ENCODE measurements at places on chromosomes 3 and 15.
A peak's percentile ranks its signal among the peaks of the same experiment; 100 is the strongest.

- no peak for DNase-seq
Measured at GRCh38 chr15:49339656-49340055, 83.4 kb upstream of the FGF7 start.

GRCh38 chr3:122312826-122313225 is 12.2 kb upstream of the CSTA start:
- DNase-seq = no peak

GRCh38 chr3:112794622-112795172 is 52.0 kb downstream of the CD200R1L start:
- DNase-seq = no peak

DNA sequence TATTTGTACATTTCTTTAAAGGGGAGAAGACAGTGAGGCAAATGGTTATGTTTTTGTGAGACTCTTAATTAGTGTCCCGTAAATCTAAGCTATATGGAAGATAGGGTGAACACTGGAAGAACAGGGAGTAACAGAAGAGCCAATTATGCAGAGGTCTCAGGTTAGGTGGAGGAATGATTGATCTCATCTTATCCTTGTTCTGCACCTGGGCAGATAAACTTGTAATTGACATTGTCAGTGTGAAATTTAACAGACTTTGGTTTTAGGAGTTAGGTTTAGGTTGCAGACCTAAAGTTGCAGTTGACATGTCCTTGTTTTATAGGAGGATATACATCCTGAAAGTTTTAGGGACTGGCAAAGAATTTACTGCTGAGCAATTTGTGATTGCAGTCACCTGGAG is 3.1 kb upstream of the TWF2 start:
- no peak for DNase-seq

GRCh38 chr15:89419370-89419984 is 76.9 kb downstream of the RHCG start:
- no peak for DNase-seq

DNA sequence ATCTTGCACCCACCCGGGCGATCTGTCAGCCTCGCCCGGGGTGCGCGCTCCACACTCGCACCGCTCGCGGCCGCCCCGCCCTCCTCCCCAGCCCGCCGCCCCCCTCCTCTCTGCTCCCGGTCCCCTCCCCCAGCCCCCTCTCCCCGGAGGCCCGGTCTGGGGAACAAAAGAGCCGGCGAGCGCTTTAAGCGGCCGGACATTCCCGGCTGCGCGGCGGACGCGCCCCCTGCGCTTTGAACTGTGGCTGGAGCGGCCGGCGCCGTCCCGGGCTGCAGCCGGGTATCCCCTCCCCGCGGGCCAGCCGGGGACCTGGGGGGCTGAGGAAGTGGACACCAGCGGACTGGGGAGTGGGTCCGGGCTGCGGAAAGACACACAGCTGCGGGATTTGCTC is at the start of gene IGDCC3:
IGDCC3 (minus strand) TSS at position 27 of the 391 bp plus-strand sequence. CDS start 214 bp downstream, outside the sequence.
- DNase-seq = no peak

DNA sequence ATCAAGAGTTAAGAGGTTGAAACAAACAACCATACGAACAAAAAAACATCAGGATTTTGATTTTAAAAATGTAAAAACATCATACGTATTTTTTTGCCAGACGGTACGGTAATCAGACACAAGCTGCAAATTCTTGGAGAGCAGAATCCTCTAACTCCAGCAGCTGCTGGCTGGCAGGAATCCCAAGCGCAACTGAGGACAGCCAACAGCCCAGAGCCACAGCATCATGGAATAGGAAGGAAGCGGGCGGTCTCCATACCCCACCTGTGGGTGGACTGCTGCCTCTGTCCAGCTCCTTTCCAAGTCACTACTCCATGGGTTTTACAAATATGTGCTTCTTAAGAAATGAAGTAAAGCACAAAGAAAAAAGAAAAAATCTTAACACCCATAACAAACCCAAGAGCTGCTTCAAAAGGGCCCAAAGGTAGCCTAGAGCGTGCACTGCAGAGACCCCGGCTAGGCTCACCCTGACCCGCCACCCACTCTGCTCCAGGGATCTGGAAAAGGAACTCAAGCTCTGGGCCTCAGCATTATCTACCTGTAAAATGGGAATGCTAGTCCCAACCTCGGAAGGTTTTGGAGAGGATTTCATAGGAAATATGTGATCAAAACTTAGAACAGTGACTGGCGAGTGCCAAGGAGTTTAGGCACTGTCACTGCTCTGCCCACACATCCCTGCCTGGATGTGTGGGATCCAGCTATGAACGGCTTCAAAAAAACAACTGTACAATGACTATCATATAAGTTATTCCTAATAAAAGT is 33.4 kb downstream of the ZXDC start:
- DNase-seq = no peak

GRCh38 chr15:60442763-60443162 is 36.2 kb downstream of the ICE2 start:
- no peak for DNase-seq

- DNase-seq = peak; percentile 18
Measured at GRCh38 chr15:87477737-87478686, 778.5 kb downstream of the NTRK3 start.

DNA sequence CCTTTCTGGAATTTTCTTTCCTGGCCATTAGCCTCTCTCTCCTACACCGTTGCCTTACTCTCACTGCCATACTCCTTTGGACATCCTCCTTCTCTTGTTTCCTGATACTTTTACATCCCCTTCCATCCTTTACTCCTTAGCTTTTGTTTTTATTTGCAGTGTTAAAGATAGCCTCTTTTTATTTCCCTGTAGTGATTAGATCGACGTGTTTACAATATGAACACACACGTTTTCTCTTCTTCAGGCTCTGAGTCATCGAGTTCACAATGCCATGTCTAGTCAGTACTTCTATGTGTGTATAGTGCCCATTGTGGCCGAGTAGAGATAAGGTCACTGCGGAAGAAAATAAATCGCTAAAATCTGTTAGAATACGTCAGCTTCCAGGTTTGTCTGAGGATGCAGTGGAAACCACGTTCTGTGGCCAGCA is 208.5 kb downstream of the LPP start:
- DNase-seq = no peak

DNA sequence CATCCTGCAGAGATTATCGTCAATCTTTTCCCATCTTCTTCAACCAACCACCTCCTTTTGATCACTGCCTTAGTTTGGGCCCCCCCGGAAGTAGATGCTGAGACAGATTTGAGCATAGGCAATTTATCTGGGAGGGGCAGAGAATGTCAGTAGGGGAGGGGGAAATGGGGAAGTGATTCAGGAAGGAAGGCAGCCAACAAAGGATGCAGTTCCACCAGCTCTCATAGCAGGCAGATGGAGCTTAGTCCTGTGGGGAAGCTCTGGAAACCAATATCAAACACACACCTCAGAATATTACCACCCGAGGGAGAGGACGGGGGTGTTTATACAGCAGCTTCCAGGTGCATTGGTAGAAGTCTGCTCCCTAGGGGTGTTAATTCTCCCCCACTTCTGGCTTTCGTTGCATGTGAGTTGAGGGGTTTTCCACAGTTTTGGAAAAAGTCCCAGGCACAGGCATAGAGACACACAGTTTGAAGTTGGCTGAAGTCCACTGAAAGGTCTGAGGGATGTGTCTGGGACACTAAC is 91.5 kb upstream of the TNFAIP8L3 start:
- no peak for DNase-seq

- DNase-seq = no peak
Measured at GRCh38 chr3:115160295-115160694, 13.2 kb upstream of the ZBTB20 start.

DNA sequence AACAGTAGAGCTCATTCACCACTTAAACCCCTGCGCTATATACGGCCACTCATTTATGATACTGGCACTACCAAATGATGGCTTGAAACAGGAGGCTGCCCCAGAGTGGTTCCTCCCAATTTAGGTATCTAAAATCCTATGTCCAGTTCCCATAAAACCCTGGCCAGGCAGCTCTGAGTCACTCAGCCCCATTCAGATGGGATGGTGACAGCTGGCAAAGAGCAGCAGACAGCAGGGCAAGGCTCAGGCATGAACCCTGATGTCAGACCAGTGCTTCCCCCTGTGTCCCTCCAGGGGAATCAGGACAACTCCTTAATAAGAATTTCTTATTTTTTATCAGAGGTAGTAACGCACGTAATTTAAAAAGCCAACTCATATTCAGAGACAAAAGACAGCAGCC is 77.2 kb upstream of the RNU6-1 start:
- DNase-seq = no peak

GRCh38 chr3:158097081-158097592 is 9.1 kb downstream of the SHOX2 start:
- DNase-seq = no peak
